ENCODE measurements at places on chromosomes 16 and 17.

- no peak for DNase-seq
- H3K36me3 ChIP-seq = peaks cover 61% of the 10 kb centered on the region
- H3K27ac ChIP-seq = no peak overlapping the region
- H3K27me3 ChIP-seq = no peaks in the 10 kb centered on the region
- no peaks in the 10 kb centered on the region for H3K4me1 ChIP-seq
- H3K4me3 ChIP-seq = no peak overlapping the region
These were observed 29.5 kb downstream of the KAT7 start for GRCh38 chr17:49817993-49818392.

GRCh38 chr17:48378238-48378637 lies 51.8 kb downstream of the SKAP1 start:
- no peak for DNase-seq
- no peaks in the 10 kb centered on the region for H3K4me1 ChIP-seq
- H3K27ac ChIP-seq = no peak overlapping the region
- H3K36me3 ChIP-seq = no peaks in the 10 kb centered on the region
- no peaks in the 10 kb centered on the region for H3K27me3 ChIP-seq
- no peak overlapping the region for H3K4me3 ChIP-seq

DNA sequence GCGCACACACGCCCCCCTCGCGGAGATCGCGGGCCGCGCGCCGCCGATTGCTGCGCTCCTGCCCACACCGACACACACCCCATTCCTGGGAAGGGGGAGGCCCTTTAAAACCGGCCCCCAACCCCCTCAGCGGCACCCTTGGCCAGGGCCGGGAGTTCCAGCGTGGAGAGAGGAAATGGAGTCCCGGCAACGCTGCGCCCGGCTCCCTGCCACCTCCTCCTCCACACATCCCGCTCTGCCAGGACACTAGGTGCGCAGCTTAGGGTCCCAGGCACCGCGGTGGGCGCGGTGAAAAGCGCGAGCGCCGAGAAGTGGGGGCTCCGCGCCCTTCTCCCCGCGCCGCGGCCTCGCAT lies 397 bp downstream of the CDC42EP4 start:
- no peak for DNase-seq
- peaks cover 5% of the 10 kb centered on the region for H3K4me1 ChIP-seq
- no peaks in the 10 kb centered on the region for H3K36me3 ChIP-seq
- H3K27me3 ChIP-seq = no peaks in the 10 kb centered on the region
- H3K27ac ChIP-seq = peak overlapping the region; percentile 95
- H3K4me3 ChIP-seq = peak overlapping the region; percentile 85

DNA sequence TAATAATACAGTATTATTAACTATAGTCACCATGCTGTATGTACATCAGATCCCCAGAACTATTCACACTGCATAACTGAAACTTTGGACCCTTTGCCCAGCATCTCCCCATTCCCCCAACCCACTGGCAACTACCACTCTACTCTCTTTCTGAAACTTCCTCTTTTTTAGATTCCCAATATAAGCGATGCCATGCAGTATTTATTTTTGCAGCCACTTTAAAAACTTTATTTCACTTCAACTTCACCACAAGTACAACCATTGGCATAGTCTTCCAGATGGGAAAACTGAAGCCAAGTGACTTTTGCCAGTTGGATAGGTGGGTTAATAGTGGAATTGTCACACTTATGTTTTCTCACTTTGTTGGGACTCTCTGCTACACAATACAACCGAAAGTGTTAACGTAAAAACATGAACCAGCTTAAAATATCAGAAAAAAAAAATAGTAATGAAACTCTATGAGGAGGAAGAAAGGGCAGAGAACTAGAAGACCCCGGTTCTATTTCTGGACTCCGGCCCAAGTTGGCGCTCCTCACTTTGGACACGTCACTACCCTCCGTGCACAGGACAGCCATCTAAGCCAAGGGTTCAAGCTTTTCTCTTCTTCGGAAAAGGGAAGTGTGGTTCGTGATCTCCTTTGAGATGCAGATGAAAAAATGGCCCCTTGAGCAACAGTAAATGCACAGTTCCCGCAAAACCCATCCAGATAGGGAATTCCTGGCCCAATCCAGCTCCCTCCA lies 743 bp downstream of the SHCBP1 start:
- no peaks in the 10 kb centered on the region for H3K36me3 ChIP-seq
- peak overlapping the region; percentile 56 for H3K4me3 ChIP-seq
- peaks cover 5% of the 10 kb centered on the region for H3K4me1 ChIP-seq
- no peak overlapping the region for H3K27ac ChIP-seq
- no peak for DNase-seq

DNA sequence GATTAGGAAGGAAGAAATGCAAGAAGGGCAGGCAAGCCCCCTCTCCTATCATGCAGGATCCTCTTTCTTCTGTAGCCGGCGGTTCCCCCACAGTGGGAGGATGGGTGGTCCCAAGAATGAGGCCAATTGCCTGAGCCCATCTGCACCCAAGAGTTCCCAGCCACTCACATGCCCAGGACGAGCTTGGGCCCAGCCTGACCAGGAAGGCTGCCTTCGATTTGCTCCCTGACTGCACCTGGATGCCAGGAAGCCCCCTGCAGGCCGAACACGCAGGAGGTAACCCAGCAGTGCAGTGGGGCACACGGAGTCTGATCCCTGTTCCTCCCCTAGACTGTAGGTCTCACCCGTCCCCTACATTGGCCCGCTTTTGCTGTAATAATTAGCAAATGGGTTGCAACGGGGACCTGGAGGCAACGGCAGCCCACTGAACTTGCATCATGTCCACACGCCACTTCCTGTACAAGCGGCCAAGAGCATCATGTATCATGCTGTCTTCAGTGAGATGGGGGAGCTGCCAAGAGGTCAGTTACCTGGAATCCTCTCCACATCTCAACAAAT lies 67.5 kb downstream of the AMFR start:
- no peak for DNase-seq
- H3K36me3 ChIP-seq = peaks cover 6% of the 10 kb centered on the region
- H3K4me3 ChIP-seq = no peak overlapping the region

GRCh38 chr16:53216798-53217197 lies 162.0 kb downstream of the CHD9 start:
- peaks cover 7% of the 10 kb centered on the region for H3K4me1 ChIP-seq
- DNase-seq = no peak
- H3K27me3 ChIP-seq = no peaks in the 10 kb centered on the region
- H3K27ac ChIP-seq = no peak overlapping the region
